CD8-positive, alpha-beta T cell (primary cell): ENCODE measurements at places on chromosomes 4 and X. TPM values are rescaled to one million over a fixed set of nuclear protein-coding genes. Genes with fewer than 3 reads are reported as not detected.

The XIAP gene
- 24.2 TPM for total RNA-seq

The NXF2 gene
- total RNA-seq: not detected

DNA sequence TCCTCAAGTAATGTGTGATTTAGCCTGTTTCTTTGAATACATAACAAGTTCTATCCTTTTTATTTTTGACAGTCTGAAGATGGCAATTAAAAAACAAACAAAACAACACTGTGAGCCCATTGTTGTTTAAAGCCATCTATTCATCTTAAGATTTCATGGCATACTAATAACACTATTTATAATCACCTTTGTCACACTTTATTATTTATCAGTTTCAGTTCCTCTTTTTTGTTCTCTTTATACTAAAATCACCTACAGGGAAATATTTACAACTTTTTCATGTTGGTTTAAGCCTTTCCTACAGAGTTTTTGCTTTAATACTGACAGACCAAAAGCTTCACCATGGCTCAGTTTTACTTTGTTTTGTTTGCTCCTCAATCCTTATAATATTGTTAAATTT is 247.4 kb upstream of the CTSO start:
- no peak for DNase-seq

- DNase-seq: no peak
Observed at GRCh38 chr4:58456727-58457384, 1346.7 kb upstream of the IGFBP7 start.

- peak; percentile 32 for DNase-seq
Observed at GRCh38 chrX:13689741-13690211, 848 bp downstream of the RAB9A start.
